WERI-Rb-1 (cell line): ENCODE measurements at places on chromosomes 5 and 9.

- DNase-seq: no peak
Observed at GRCh38 chr9:7227951-7228350, 470.2 kb downstream of the KDM4C start.

- no peak for DNase-seq
Observed at GRCh38 chr5:116002116-116002906, 30.0 kb upstream of the ARL14EPL start.

DNA sequence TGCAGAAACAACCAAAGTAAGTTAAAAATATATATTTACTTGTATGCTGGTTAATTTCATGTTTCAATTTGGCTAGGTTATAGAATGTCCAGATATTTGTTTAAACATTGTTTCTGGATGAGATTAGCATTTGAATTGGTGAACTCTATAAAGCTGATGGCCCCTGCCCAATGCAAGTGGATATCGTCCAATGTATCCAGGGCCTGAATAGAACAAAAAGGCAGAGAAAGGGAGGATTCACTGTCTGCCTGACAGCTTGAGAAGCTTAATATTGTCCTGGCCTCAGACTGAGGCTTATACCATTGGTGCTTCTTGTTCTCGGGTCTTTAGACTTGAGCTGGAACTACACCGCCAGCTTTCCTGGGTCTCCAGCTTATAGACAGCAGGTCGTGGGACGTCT, 446.7 kb upstream of the ACTBL2 start:
- DNase-seq: no peak

GRCh38 chr9:78210841-78211301, 25.0 kb upstream of the CEP78 start:
- DNase-seq: no peak

- no peak for DNase-seq
Observed at GRCh38 chr9:89635816-89636215, 31.0 kb downstream of the GADD45G start.

- no peak for DNase-seq
Observed at GRCh38 chr5:159514229-159514810, 184.0 kb upstream of the IL12B start.

DNA sequence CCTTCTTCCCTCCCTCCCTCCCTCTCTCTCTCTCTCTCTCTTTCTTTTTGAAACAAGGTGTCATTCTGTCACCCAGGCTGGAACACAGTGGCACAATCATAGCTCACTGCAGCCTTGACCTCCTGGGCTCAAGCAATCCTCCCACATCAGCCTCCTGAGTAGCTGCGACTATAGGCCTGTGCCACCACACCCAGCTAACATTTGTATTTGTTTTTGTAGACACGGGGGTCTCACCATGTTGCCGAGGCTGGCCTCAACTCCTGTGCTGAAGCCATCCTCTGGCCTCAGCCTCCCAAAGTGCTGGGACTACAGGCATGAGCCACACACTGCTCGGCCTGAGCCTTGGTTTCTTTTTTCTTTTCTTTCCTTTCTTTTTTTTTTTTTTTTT, 45.8 kb downstream of the PLPP7 start:
- no peak for DNase-seq

DNA sequence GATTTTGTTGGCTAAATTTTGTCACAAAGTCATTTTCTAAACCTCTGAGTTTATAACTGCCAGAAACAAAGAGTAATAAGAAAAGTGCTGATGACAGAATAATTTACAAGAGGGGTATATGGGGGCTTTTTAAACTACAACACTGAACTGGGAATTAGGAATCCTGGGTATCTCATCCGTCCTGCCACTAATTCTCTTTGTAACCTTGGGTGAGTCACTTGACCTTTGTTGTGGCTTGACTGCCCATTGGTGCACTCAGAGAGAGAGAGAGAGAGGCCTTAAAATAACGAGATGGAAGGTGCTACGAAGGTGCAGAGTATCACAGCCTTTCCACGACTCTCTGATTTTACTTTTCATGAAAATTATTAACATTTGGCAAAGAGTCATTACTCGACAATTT, 130.3 kb upstream of the CNTLN start:
- no peak for DNase-seq

DNA sequence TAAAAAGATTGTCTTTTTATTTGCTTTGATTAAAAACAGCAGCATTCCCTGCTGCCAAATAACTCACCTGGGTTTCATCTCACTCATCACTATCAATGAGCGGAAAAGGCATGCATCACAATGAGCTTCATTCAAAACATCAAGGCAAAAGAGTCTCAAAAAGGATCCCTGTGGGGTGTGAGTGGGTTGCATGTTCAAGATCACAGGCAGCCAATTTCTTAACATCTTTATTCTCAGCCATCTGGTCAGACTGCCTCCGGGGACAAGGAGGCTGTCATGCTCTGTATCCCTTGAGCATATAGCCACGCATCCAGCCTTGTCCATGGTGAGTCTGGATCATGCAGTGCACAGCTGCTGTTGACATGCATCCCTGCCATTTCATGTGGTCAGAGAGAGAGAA, 117.1 kb downstream of the ICE1 start:
- DNase-seq: no peak

DNA sequence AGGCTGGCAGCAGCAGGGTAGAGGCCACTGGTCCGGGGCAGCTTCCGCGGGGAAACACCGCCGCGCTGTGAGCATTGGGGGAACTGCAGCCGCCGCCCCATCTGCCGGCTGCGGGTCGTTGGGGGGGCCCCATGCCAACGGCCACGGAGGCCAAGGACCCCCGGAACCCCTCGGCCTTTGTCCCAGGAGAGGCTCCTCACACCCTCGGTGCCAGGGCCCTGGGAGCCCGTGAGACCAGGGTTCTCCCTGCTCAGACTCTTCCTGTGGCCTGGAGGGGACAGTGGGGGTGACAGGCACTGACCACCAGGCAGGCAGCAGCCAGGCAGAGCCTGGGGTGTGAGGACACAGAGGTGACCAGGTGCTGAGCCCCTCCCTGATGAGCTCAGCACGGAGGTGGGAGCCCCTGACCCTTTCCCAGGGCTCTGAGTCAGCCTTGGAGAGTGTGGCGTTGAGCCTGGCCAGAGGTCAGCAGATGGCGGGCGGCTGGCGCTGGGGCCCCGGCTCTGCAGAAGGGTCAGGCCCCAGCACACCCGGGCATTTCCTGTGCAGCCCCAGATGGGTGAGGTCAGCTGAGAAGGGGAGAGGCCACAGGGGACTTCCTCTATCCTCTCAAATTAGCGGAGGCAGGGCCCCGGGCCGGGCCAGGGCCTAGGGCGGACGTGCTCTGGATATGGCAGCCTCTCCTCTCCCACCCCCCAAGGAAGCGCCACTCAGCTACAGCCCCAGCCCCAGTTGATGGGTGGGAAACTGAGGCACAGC, 17.9 kb upstream of the EGFL7 start:
- no peak for DNase-seq

DNA sequence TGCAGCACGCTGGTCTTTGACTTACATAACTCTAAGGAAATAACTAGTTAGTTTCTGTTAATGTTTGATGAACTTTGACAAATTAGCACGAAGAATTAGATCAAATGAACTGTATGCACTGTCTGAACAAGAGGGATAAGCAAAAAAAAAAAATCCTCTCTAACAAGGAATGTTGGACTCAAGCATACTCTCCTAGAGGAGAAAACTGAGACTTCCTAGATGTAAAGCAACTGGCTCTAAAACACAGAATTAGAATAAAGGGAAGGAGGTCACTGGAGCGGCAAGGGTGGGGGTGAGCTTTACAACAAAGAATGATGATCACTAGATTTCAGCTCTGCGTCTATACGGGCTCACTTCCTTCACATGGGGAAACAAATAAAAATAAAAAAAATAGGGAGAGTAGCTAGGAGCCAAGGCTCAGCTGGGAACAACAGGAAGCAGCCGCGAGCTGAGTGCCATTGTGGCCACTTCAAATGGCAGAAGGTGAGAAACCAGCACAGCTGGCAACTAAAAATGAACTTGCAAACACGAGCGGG, 48.7 kb upstream of the CEMIP2 start:
- no peak for DNase-seq

GRCh38 chr9:71683598-71684235, 84.6 kb downstream of the CEMIP2 start:
- DNase-seq: peak; percentile 17

DNA sequence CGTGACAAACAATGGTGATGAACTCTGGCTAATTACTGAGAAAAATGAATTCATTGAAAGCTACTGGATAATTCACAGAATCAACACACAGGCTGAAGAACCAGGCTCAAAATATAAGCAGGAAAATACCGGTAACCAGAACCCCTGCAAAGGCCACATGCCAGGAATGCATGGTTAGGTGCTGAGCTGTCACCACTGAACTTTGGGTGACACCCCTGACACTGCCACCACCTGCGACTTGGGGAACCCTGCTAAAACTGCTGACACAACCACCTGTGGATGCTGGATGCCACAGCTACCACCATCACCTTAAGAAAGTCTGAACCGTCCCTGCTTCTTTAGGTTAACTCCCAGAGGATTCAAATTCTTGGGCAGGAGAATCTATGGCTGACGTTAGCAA, 72.0 kb upstream of the NR4A3 start:
- DNase-seq: no peak

DNA sequence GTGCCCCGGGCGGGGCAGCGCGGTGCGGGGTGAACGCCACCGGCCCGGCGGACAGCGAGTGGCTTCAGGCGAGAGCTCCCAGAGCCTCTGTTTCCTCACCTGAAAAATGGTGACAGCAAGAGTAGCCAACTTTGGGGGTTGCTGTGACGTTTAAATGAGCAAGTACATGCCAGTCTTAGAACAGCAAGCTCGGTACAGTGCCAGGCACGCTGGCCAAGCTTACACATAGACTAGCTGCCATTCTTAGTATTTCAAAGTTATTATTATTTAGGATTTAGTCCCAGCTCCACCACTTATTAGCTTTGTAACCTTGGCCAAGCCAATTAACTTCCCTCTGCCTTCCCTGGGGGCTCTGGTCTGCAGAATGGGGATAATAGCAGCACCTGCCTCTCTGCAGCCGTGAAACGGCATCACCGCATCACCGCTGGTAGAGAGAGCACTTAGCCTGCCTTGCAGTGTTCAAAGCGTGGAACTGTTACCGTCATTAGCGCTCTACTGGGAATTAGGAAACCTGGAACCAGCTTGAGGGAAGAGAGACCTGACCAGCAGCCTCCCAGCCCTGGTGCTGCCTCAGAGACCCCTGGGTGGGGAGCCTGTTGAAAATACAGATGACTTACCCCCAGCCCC, at the start of gene C9orf50:
Gene C9orf50 (minus strand): TSS at position 433 of the 627 bp plus-strand sequence. CDS start 527 bp downstream, outside the sequence.
- DNase-seq: no peak

DNA sequence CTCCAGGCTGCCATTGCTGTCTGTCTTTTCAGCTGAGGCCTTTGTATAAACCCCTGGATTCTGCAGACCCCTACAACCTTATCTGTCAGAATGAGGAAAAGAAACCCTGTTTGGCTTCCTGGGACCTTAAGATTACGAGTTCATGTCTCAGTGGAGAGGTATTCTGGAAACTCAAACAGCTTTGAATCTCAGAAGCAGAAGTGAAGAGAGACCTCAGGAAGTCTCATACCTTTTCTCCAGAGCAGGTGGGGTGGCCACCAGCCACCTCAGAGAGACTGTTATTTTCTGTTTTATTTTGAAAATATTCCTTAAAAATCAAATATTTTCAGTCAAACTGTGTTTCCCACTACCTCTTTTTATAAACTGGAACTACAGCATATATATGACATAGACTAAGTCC, 457.5 kb downstream of the TMEM232 start:
- no peak for DNase-seq

- DNase-seq: no peak
Observed at GRCh38 chr9:115764645-115765044, 388.9 kb upstream of the PAPPA start.

DNA sequence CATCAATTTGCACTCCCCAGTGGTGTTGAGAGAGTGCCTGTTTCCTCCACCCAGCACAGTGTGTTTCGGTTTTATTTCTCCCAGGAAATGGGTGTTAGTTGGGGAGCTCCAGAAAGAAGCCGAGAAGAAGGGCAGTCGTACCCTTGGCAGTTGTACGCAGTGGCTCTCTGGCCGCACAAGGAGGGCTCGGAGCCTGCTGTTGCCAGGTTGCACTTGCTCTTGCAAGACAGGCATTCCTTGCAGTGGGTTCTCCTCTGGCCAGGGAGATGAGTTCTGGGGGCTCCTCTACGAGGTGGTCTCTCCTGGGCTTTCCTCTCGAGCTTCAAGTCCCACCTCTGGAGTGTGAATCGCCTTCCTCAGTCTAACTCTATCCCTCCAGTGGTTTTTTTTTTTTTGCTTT, 29.1 kb downstream of the QRFP start:
- no peak for DNase-seq

DNA sequence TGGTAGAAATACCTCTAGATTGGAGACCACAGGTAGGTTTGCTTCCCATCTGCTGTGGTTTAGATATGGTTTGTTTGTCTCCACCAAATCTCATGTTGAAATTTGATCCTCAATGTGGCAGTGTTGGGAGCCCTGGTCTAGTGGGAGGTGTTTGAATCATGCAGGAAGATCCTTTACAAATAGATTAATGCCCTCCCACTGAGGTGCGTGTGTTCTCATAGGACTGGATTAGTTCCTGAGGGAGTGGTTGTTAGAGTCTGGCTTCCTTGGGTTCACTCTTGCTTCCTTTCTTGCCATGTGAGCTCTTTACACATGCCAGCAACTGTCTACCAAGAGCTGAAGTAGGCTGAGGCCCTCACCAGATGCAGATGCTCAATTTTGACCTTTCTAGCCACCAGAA, 391.1 kb upstream of the GRIA1 start:
- DNase-seq: no peak

- DNase-seq: peak; percentile 55
Observed at GRCh38 chr5:124888050-124888506, 141.6 kb upstream of the ZNF608 start.

- no peak for DNase-seq
Observed at GRCh38 chr5:89397096-89397495, 514.1 kb upstream of the MEF2C start.

DNA sequence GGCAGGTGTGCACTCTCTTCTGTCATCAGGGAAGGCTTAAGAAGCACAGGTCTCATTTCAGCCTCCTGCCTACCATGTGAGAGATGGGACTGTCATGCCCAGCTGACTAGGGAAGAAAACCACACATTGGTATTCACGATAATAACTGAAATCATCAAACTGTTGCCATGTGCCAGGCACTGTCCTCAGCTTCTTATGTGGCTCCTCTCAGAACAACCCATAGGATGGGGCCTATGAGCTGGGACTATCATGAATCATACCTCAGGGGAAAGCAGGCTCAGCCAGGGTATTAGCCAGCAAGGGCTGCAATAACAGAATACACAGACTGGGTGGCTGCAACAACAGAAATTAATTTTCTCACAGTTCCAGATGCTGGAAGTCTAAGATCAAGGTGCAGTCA, 3.3 kb downstream of the AFAP1L1 start:
- no peak for DNase-seq

- no peak for DNase-seq
Observed at GRCh38 chr9:84832453-84832852, 162.9 kb downstream of the NTRK2 start.
